ENCODE measurements at places on chromosomes 2 and 18. TPM values are rescaled to one million over a fixed set of nuclear protein-coding genes. Genes with fewer than 3 reads are reported as not detected.

- ATAC-seq: no peak
Measured at GRCh38 chr2:38793511-38793910, 15.5 kb downstream of the GEMIN6 start.

Gene TTN
- total RNA-seq: 1.5 TPM

GRCh38 chr2:164974221-164974620 is 18.9 kb upstream of the SLC38A11 start:
- ATAC-seq: no peak

Gene UPP2
- total RNA-seq: not detected

DNA sequence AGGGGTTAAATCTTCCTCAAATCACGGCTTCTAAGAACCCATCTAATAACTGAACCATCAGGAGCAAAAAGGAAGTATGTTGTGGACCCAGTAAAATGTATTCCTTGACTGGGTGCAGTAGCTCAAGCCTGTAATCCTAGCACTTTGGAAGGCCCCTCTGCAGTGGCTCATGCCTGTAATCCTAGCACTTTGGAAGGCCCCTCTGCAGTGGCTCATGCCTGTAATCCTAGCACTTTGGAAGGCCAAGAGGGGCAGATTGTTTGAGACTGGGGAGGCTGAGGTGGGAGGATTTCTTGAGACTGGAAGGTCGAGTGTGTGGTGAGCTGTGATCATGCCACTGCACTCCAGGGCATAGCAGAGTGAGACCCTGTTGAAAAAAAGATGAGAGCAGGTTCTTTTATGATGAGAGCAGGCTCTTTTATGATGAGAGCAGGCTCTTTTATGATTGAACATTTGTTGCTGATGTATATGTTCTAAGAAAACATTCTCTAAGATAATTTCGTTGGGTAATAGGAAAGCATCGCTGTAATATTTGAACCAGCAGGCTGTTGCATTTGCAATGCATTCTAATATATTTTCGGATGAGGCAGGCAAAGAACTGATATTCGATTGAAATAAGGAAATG is 3.5 kb upstream of the PARD6G start:
- ATAC-seq: no peak

GRCh38 chr2:43104763-43105162 is 121.6 kb downstream of the ZFP36L2 start:
- ATAC-seq: no peak

DNA sequence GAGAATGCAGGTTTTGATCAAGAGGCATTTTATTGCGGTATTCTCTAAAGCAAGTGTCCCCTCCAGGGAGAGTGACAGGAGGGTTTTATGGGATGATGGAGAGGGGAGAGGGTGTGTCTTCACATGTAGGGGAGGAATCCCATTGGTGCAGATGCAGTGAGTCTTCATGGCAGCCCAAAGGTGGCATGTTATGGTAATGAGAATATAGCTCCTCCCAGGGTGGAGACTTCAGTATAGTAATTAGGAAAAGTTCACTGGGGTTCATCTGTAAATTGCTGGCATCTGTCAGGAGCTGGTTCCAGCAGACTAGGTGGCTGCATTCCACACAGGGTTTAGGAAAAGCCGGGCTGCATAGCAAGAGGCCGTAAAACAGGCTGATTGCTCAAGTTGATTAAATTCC is 230.7 kb upstream of the CCDC68 start:
- ATAC-seq: no peak

Gene HSPE1
- 63.5 TPM for total RNA-seq
